CD4-positive, alpha-beta T cell treated with Interleukin-17A for 1 hour (primary cell): ENCODE measurements at places on chromosomes 13 and 19.

DNA sequence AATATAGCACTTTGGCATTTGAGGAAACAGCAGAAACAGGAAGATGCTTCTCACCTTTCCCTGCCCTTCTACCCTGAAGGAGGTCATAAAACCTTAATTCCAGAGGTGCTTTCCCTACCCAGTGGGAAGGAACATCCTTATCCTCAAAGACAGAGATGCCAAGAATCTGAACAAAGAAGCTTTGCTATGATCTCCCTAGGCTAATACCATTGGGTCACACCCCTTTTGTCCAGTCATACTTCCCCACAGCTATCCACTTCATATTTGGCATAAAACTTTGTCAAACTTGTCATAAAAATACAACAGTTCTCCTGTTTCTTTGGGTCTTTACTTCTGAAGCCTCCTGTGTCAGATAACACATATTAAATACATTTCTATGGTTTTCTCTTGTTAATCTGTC is 21.7 kb upstream of the RXFP2 start:
- no peak for DNase-seq

GRCh38 chr13:20412691-20413355 is 112.8 kb downstream of the CRYL1 start:
- DNase-seq = peak; percentile 7

DNA sequence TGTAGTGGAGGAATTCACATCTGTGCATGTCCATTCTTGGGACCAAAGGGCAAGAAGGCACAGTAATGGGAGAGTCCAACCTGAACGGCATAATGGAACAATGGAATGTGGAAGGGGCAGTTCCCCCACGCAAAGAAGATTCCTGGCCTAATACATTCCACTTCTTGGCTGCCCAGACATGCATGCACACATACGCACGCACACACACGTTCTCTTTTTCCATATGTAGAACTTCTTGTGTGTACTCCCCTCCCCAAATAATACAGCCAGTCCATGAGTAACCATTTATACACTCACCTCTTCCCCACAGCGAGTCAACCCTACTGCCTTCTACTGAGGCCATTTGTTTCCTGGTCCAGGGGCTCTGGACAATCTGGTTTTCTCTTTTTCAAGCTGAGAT is 6.0 kb upstream of the STK24 start:
- no peak for DNase-seq

DNA sequence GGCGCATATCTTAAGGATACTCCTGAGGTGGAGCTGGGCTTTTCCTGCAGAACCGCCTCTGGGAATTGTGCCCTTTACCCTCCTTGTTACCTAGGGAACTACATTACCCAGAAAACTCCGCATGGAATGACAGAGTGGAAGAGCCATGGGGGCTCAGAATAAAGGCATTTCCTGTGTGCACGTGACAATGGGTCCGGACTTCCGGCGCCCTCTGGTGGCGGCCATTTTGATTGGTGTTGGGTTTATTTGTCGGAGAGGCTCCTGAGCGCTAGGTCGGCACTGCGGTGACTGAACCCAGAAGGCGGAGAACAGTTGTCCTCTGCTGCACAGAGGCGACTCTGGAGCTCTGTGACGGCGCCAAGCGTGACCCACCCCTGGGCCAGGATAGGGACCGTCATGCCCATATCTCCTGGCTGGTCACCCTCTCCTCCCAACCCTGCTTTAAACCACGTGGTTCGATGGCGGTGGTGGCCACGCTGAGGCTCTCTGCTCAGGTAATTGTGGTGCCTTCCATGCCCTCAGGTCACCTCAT is at the start of gene ZNF587B:
ZNF587B (plus strand) TSS at position 229 of the 532 bp plus-strand sequence; CDS start at position 459, 230 bp downstream.
- peak; percentile 54 for DNase-seq

- DNase-seq = no peak
Observed at GRCh38 chr13:90806892-90807291, 540.6 kb upstream of the MIR17HG start.

DNA sequence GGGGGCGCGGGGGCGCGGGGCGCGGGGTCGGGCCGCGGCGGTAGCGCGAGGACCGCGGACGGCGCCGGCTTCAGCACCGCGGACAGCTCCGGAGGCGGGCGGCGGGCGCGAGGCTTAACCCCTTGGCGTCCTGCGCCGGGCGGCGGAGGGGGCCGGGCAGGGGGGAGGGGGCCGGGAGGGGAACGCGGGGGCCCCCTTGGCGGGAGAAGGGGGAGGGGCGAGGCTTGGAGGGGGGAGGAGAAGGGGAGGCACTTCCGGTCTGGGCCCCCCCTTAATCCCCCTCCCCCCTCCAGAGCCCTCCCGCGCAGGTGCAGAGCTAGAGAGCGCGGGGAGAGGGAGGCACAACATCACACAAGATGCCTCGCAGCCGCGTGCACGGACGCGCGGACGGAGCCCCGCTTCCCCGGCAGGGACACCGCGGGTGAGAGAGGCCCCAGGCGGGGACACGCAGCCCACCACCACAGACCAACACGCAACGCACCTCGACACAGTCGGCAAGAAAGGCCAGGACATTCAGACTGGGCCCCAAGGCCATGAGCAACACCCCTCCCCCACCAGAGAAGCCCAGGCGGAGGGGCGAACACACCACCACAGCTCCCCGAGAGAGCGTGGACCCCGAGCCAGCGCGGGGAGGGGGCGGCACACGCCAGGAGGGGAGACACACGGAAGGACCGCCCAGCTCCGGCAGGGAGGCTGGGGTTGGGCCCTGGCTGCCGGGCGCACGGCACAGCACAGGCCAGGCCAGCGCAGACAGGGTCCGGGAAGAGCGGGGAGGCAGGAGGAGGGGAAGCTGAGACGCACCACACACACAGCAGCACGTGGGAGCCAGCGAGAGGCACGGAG is 24.1 kb downstream of the SHANK1 start:
- DNase-seq = no peak
